ENCODE measurements at places on chromosomes 13 and 19. TPM values are rescaled to one million over a fixed set of nuclear protein-coding genes. Genes with fewer than 3 reads are reported as not detected.

Gene CD209
- not detected for total RNA-seq

Gene LHB
- total RNA-seq: not detected

Gene BIVM
- 8.4 TPM for total RNA-seq

DNA sequence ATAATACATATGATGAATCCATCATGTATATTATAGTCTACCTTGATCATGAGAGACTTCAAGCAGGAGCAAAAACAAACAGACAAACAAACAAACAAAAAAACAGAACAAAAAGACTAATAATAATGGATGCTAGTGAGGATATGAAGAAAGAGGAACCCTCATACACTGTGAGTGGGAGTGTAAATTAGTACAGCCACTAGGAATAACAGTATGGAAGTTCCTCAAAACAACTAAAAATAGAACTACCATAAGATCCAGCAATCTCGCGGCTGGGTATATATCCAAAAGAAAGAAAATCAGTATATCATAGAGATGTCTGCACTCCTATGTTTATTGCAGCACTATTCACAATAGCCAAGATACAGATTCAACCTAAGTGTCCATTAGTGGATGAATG, 7.0 kb upstream of the DLEU7 start:
- DNase-seq: no peak
- no peak overlapping the region for H3K27ac ChIP-seq
- H3K4me3 ChIP-seq: no peak overlapping the region
- peaks cover 11% of the 10 kb centered on the region for H3K4me1 ChIP-seq

GRCh38 chr19:45529420-45529785, 22.1 kb downstream of the VASP start:
- no peak overlapping the region for H3K27ac ChIP-seq
- H3K4me1 ChIP-seq: peaks cover 9% of the 10 kb centered on the region
- H3K36me3 ChIP-seq: peaks cover 11% of the 10 kb centered on the region
- H3K4me3 ChIP-seq: no peak overlapping the region
- no peaks in the 10 kb centered on the region for H3K27me3 ChIP-seq

DNA sequence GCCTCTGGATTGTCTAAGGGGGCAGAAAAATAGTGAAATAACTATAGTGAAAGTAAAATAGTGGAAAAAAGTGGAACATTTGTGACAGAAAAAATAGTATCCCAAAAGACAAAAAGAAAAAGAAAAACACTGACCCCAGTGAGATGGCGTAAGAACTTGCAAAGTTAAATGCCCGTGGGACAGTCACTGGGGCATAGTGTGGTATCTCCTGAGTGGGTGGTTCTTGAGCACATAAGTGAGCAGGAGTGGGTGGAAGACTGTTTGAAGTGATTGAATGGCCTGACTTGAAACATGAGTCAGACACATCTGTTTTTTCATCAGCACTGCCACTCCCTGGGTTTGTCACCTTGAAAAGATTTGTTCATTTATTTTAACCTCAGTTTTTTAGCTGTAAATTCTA, 2.5 kb downstream of the ZNF430 start:
- H3K27ac ChIP-seq: no peak overlapping the region
- peak; percentile 42 for DNase-seq
- H3K27me3 ChIP-seq: no peaks in the 10 kb centered on the region
- peaks cover 53% of the 10 kb centered on the region for H3K36me3 ChIP-seq
- H3K4me3 ChIP-seq: peak overlapping the region; percentile 88

- H3K4me3 ChIP-seq: no peak overlapping the region
- H3K27ac ChIP-seq: no peak overlapping the region
- no peak for DNase-seq
- no peaks in the 10 kb centered on the region for H3K36me3 ChIP-seq
These were observed 13.0 kb downstream of the NTN5 start for GRCh38 chr19:48659768-48660167.
